ENCODE measurements at places on chromosomes 2 and 18.

DNA sequence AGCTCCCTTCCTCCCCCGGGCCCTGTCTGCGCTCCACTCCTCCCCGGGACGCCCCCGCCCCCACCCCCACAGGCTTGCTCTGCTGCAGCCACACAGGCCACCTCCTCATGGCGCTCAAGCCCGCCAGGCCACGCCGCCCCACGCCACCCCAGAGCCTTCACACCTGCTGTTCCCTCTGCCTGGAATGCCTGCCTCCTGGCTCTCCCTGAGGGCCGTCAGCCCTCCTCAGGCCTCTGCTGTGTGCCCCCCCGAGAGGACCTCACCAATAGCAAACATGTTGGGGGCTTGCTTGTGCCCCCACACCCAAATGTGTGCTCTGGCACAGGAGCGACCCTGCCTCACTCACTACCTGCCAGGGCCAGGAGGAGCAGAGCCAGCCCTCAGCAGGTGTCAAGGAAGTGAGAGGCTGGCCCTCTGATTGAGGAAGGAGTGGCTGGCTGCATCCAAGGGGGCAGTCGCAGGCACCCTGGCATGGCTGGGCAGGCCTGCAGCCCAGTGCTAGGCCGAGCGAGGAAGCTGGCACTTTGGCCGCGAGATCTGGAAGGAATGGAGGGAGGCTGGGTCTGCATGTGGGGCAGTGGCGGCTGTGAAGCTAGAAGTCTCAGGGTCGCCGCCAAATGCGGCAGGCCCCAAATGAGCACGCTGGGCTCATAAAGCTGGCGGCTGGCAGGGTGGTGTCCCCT lies 86.5 kb downstream of the INHBB start:
- DNase-seq, result no peak

GRCh38 chr2:220424561-220424960 lies 797.1 kb downstream of the SLC4A3 start:
- no peak for DNase-seq

- DNase-seq, result peak; percentile 61
Observed at GRCh38 chr2:191020742-191021381, 6.9 kb upstream of the STAT1 start.

- no peak for DNase-seq
Observed at GRCh38 chr2:169637620-169638019, 53.5 kb downstream of the PPIG start.

DNA sequence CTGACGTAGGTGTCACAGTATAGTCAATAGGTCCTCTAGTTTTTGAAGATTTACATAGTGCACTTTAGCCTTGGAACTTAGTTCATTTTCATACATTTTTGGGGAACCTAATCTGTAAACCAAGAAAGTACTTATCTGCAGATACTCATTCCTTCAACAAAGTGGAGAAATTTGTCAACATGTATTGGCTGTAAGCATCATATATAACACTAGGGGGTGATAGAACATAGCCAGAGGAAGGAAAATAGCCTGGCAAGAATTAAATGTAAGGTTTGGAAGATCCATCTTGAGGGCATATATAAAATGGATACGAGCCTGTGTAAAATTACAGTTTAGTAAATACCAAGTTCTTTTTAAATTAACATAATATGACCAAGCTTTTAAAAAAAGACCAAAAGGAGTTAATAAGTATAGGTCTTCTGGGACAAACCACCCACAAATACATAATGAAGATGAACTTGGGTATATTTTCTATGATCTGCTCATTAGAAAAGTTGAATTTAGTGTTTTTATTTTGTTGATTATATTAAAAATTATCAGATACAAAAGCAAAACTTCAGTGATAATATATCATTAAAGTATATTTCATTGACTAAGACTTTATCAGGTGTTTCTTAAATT lies 18.2 kb downstream of the RPL37A start:
- DNase-seq, result no peak
